ENCODE measurements at places on chromosomes 2 and 18.

GRCh38 chr2:189628817-189629530 is 32.3 kb upstream of the ASNSD1 start:
- no peak for DNase-seq

DNA sequence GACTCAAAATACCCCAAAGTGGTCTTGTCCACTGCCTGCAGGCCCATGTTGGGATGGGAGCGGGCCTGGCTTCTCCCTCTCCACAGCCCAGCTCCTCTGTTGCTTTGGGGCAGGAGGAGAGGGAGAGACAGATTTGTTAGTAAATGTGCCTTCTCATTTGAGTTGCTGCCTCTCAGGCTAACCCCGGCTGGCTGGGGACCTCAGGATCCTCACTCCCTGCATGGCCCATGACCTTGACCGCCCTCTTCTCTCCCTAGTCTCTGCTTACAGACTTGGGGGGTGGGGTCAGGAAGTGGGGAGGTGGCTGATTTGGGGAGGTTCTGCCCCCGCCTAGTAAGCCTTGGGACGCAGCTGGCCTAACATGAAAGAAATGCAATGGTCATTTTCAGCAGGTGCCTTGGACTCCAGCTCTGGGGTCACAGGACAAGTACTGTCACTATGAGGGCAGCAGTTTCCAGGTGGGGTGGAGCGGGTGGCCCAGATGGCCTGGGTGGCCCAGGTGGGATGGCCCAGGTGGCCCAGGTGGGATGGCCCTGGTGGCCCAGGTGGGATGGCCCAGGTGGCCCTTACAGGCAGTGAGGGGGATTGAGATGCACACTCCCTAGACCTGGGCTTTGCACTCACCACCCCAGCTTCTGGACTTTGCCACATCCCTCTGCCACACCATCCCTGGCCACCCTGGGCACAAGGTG is 24.1 kb downstream of the HJURP start:
- no peak for DNase-seq

- DNase-seq: no peak
Observed at GRCh38 chr2:211948932-211949331, 589.7 kb downstream of the ERBB4 start.

DNA sequence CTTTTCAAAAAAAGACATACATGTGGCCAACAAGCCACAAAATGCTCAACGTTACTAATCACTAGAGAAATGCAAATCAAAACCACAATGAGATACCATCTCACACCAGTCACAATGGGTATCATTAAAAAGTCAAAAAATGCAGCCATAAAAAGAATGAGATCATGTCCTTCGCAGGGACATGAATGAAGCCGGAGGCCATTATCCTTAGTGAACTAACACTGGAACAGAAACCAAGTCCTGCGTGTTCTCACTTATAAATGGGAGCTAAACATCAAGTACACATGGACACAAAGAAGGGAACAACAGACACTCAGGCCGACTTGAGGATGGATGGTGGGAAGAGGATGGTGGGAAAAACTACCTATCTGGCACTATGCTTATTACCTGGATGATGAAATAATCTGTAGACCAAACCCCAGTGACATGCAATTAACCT is 17.8 kb upstream of the ATL2 start:
- no peak for DNase-seq
